ENCODE measurements at places on chromosomes 3 and 15.

DNA sequence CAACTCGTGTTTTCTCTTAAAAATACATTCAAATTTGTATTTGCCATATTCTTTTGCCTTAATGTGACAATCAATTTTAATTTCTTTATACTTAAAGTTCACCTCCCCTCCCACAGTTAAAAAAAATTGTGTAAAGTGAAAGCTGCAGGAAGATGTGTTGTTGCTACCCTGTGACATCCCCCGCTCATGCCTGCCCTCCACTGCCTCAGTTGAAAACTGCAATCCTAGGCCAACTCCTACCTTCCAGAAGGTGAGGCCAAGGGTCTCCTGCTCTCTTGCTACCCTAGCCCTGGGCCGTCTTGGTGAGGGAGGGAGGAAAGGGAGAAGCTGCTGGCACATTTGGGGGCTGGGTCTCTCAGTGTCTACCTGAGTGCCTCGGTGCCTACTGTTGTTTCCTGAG lies 57.0 kb upstream of the CMTM7 start:
- DNase-seq = no peak

DNA sequence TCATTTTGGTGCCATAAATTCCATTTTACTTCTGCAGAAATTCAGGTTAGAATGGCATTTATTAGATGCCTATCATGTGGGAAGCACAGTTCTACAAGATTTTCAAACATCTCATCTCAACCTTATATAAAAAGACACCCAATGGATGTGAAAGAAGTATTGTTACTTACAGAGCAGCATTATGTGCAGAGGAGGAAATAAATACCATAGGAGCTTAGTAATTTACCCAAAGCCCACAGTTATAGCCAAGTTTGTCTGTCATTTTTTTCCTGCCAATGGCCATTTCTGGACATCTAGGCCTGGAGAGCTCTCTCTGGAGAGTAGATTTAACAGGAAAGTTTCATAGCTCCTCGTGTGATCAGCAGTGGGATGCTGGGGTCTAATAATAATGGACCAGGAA lies 659.4 kb upstream of the NAALADL2 start:
- DNase-seq = no peak

- no peak for DNase-seq
These were observed 16.9 kb downstream of the POPDC2 start for GRCh38 chr3:119643528-119643927.

DNA sequence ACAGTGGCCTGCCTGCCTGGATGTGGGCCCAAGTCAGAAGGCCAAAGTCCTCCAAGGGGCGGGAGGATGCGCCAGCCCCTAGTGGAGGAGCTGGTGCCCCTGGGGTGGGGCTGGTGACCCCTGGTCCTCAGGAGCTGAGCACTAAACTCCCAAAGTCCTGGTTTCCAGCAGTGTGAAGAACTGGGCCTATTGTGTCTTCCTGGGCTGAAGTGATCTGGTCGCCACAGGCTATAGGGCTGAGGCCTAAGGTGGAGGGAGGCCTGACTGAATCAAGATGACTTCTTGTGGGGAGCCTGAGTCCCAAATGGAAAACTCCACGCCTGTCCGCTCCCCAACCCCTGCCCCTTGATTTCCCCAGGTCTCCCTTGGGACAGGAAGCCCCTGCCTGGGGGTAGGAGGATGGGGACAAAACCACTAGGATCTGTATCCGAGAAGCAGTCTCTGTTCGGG lies 753 bp upstream of the FES start:
- DNase-seq = no peak

DNA sequence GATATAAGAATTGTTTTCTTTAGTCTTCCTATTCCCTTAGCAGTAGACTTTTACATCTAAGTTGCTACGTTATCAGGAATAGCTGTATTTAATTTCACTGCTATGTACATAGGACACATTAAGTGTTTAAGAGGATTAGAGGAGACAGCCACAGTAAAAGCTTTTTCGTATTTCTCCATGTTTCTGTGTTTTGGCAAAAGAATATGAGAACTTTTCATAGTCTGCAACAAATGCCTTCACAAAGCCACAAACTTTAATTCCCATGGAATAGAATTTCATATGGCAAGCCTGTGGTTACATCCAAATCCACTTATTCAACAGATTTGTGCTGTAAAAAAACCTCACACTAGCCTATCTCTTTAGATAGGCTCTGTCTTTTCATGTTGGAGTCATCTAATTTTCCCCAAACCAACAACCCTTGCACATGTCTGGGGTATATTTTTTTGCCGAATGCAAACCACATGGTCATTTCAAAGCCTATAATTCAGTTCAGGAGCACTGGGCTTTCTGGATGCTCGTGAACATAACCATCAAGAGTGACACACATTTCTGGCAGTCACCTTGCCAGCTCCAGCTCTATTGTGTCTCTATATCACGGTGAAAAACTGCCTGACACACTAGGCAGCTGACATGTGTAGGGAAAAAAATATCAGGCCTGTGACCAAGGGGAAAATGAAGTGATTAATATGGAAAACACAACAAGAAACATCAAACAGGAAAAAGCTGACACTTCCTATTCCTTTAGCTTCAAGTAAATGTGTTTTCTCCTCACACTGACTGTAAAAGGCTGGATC lies 19.2 kb downstream of the PLD1 start:
- DNase-seq = no peak

DNA sequence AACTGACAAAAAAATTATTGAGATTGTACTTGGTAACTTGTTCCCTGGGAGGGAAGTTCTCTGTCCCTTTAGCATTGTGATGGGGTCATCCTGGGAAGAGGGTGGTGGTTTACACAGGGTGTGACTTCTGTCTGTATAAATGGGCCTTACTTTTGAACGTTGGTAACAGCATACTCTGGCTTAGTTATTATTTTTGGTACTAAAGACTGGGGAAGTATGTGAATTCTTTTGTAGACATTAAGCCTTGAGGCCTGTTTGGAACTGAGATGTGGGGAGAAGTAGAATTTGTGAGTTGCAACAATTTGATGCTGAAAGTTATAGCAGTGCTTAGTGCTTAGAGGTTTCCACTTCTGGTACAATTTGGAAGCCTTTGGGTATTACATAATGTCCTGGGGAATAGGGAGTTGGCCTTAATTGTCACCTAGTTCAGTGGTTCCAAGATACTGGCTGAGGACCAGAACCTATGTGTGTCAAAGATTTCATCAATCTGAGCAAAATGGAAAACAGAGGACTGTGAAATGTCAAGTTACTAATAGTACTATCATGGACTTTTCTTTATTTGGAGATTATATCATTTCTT lies 15.9 kb downstream of the TLNRD1 start:
- peak; percentile 42 for DNase-seq

DNA sequence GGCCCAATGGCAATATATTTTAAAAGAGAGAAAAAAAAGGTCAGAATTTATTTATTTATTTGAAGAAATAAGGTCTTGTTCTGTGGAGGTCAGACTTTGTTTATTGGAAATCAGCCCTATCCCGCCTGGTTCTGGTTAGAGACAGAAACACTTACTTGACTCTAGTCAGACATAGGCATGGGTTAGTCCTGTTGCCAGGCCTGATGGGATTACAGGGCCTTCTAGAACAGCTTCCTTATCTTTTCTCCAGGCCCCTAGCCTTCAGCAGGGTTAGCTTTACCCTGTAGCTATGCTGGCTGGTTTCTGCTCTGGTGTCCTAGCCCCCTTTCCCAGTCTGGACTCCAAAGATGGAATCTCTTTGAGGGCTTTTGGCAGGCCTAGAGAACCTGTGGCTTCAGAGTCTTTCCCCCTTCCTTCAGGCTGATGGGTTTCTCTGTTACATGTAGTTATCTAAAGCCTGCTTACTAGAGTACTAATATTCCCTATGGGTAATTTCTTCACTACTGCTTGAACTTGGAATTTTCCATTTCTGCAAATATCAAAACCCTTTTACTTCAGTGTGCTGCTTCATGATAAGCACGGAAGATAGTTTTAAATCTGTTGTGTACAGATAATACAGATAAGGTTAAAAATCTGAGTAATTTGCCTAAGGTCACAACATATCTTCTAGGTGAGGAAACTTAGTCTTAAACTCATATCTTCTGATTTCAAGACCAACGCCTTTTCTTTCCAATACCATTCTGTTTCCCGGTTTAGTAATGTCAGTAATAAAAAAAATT lies 10.6 kb downstream of the IREB2 start:
- no peak for DNase-seq

DNA sequence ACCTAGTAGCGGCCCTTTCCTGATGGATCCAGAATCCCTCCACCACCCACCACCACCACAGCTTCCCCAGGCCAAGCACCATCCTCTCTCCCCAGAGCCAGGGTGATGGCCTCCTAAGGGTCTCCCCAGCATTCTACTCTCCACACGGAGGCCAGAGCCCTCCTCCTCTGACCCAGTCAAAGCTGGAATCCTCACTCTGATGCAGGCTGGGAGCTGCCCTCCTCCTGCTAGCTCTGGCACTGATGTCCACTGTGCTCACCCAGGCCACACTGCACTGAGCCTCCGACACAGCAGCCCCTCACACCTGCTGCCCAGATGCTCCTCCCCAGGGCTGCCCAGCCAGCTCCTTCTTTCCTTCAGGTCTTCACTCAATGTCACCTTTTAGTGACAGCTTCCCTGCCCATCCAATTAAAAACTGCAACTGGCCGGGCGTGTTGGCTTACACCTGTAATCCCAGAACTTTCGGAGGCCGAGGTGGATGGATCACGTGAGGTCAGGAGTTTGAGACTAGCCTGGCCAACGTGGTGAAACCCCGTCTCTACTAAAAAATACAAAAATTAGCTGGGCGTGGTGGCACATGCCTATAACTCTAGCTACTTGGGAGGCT lies 21.0 kb downstream of the XXYLT1 start:
- DNase-seq = no peak

DNA sequence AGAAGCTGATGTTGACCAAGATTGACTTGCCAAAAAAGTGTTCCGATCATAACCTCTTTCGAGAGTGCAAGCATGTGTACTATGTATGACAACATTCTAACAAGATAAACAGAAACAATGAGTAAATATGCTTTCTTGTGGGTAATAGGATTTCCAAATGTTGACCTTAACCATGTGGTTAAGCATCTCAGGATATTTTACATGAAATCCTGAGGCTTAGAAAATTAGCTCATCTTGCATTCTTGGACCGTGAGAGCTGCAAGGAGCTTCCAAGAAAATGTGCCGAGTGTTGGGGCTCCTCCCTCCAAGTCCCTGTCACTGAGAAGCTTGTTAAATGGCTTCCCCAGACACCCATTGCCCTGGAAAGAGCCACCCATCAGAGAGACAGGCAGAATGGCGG lies 50.1 kb downstream of the C3orf20 start:
- DNase-seq = no peak

DNA sequence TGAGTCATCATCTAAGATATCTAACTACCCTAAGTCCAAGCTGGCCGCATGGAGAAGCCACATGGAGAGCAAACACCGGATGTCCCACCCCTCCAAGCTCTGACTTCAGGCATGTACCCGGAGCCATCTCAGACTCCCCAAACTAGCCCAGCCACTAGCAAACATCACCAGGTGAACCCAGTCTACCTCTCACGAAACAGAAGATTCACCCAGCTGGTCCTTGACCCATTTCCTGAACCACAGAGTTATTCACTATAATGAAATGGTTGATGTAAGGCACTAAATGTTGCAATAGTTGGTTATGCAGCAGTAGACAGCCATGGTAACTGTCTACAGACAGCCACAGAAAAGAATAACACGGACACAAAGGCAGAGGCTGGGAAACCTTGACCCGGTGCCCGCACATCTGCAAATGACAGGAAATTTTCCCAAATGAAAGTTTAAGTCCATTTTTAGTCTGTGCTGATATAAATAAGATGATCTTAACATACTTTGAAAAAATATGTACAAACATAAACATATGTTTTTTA lies 265.5 kb upstream of the ATP10A start:
- no peak for DNase-seq

DNA sequence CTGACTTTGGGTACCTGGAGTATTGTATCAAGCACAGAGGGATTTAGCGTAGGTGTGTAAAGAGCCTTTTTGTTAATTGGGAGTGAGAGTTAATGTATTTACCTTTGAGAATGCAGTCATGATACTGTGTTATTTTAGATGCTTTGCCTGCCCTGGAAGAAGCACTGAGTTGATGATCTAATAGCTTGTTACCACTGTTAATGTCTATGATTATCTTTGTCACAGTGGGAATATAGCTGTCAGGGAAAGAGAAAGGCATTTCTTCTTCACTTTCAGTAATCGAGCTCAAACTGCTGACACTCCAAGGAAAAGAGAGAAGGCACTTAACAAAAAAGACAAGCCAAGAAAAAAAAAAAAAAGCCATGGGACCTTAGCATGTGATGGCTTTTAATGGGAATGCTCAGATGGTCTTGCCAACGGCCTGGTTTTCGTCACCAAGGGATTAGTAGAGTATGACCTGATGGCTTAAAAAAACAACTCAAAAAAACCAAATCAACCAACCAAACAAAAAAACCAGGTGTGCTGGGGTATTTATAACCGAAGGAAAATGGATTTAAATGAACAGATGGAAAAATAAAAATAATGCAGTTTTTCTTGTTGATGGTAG lies 387.4 kb downstream of the PTPRG start:
- DNase-seq = no peak

- no peak for DNase-seq
These were observed 707.3 kb upstream of the UBE2E2 start for GRCh38 chr3:22495791-22496190.

DNA sequence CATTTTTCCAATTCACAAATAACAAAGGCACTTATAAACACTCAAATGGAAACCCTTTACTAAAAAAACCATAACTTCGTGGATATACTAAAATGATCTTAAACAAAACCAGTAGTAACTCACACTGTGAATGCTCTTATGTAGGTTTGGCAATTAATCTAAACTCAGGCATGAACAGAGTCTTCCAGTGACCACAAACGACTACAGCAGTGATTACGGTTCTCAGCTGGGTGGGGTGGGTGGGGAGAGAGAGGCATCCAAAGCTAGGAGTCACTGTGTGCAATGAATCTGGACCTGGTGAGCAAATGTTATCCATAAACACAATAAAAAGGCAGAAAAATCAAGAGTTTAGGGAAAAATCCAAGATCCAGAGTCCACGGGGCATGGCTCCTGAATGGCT lies 21.3 kb downstream of the SLC12A8 start:
- DNase-seq = no peak

GRCh38 chr3:182913889-182914288 lies 66.4 kb downstream of the DCUN1D1 start:
- no peak for DNase-seq

DNA sequence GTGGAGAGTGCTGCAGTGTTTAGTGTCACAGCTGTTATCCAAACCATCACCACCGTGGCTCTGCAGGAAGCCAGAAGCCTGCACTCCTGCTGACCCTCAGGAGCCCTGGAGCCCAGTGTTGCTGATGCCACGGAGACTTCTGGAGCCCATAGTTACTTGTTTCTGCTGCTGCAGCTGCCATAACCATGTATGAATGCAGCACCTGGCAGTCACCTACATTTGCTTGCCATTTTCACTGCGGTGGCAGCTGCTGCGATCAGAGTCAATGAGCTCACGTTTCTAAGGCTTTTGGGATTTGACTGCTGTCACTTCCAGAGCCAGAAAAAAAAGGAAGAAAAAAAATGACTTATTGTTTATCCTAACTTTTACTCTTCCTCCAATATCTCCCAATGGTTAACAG lies 299.2 kb upstream of the THRB start:
- DNase-seq = no peak

- no peak for DNase-seq
These were observed 27.9 kb upstream of the NTRK3 start for GRCh38 chr15:88284318-88284998.

- no peak for DNase-seq
These were observed 769.8 kb upstream of the BCHE start for GRCh38 chr3:166606988-166607387.
